H9 (cell line): ENCODE measurements at places on chromosomes 3 and 15. TPM values are rescaled to one million over a fixed set of nuclear protein-coding genes. Genes with fewer than 3 reads are reported as not detected.

The ZNF860 gene
- 2.1 and 2.6 TPM in 2 replicates for total RNA-seq

- no peak for DNase-seq
Observed at GRCh38 chr3:148226246-148226645, 471.5 kb upstream of the AGTR1 start.

DNA sequence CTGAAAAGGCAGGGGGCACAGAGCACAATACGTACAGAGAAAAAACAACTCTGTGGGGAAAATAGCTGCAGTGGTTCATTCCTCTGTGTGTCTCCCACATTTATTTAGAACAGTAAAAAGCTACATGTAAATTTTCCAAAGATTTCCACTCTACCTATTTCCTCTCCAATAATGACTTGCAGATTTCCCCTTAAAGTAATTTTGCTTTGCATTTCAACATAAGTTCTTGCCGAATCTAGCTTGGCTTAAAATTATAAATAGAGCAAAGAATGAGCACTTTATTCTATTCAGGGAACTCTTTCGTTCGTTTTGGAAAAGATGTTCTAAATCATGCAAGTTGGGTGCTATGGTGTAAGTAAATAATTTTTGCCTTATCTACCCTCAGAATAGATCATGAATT lies 58.2 kb upstream of the NR2E3 start:
- DNase-seq: no peak

DNA sequence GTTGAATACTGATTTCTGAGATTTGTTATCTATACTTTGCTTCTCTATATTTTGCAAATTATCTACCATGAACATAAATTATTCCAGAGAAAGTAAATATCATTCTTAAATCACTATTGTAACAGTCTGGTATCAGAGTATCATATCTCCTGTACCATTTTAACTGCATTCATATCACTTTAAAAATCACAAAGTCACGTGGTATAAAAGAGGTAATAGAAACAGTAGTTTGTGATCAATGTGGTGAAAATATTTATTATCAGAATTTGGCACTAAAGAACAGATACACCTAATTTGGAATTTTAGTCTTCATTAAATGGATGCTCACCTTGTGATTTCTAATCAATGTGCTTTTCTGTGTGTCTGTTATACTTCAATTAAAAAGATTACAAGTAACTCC lies 47.8 kb downstream of the P3H2 start:
- no peak for DNase-seq

The KBTBD13 gene
- not detected in 2 replicates for total RNA-seq

DNA sequence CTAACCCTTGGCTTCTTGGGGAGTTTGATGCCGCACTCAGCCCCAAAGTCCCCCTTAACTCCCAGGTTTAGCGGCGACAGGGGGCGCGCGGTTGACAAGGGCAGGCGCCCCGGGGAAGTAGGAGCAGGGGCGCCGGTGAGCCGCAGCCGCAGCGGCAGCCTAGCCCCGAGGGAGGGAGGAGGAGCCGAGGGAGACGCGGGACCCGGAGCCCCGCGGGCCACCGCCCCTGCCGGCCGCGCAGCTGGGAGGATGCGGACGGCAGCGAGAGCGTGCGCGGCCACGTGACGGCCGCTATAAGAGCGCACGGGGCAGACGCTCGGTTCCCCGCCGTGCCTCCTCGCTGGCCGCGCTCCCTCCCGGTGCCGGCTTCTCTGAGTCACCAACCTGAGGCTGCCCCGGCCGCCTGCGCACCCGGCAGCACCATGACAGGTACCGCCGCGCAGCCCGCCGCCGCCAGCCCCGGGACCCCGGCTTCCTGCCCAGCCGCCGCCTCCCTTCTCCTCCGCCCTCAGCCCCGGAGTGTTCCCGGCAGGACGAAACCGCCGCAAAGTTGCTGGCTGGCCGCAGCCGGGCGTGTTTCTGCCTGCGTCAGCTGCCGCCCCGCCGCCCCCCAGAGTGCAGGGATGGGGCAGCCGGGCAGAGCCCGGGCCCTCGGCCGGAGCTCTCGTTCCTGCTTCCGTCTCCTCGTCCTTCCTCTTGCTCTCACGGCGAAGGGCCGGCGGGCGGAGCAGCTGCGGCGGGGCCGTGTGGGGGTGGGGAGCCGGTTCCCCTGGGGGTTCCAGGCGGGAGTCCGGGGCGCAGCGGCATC lies at the start of gene GYG1:
TSS of gene GYG1 (plus strand) at position 322 of the 808 bp plus-strand sequence. CDS start at position 423, 101 bp downstream.
- DNase-seq: peak; percentile 85

DNA sequence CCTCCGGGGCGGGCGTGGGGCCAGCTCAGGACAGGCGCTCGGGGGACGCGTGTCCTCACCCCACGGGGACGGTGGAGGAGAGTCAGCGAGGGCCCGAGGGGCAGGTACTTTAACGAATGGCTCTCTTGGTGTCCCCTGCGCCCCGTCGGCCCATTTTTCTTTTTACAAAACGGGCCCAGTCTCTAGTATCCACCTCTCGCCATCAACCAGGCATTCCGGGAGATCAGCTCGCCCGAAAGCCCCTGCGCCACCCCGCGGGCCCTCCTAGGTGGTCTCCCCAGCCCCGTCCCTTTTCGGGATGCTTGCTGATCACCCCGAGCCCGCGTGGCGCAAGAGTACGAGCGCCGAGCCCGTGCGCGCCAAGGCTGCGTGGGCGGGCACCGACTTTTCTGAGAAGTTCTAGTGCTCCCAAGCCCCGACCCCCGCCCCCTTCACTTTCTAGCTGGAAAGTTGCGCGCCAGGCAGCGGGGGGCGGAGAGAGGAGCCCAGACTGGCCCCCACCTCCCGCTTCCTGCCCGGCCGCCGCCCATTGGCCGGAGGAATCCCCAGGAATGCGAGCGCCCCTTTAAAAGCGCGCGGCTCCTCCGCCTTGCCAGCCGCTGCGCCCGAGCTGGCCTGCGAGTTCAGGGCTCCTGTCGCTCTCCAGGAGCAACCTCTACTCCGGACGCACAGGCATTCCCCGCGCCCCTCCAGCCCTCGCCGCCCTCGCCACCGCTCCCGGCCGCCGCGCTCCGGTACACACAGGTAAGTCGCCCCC lies at the start of gene THBS1:
TSS of gene THBS1 (plus strand) at position 595 of the 757 bp plus-strand sequence. CDS start 779 bp downstream, outside the sequence.
- DNase-seq: peak; percentile 96

DNA sequence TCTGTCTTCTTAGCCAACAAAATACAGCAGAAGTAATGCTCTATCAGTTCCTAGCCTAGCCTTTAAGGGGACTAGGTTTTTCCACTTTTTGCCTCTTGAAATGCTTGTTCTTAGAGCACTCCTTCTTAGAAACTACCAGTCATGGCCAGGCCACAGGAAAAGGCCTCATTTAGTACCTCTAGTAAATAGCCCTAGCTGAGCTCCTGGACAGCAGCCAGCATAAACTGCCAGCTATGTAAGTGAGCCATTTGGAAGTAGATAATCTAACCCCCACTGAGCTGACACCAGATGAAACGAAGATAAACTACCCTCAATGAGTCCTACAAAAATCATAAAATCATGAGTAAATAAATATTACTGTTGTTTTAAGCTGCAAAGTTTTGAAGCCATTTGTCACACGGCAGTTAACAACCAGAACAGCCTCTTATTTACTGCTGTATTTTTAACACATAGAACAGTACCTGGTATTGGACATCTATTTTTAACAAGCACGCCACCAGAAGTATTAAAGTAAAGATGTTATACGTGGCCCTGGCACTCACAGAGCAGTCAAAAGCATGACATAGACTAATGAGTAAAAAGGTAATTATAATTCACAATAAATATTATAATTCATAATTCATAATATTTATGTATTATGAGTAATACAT lies 12.0 kb downstream of the TBC1D5 start:
- no peak for DNase-seq

DNA sequence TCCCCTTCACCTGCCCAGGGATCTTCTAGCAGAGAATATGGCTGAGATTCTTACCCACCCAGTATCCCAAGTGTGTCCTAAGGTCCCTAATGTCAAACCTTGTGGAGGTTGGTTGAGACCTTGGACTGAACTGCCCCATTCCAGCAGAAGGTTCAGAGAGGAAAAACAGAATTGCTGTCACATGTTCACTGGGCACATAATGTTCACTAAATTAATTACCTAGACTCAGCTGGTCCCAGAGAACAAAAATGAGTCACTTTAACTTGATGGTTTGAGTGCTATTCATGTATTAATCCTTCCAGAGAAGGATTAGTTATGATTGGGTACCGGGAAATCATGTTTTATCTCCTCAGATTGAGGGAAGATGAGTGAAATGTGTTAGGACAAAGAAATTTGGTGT lies 171.3 kb upstream of the GADL1 start:
- DNase-seq: no peak

- no peak for DNase-seq
Observed at GRCh38 chr3:162334537-162334936, 837.9 kb downstream of the OTOL1 start.

- peak; percentile 44 for DNase-seq
Observed at GRCh38 chr3:151599103-151599672, 134.5 kb upstream of the AADACL2 start.

The FOXB1 gene
- 3.5 and 3.7 TPM in 2 replicates for total RNA-seq

The SPINK8 gene
- not detected in 2 replicates for total RNA-seq

DNA sequence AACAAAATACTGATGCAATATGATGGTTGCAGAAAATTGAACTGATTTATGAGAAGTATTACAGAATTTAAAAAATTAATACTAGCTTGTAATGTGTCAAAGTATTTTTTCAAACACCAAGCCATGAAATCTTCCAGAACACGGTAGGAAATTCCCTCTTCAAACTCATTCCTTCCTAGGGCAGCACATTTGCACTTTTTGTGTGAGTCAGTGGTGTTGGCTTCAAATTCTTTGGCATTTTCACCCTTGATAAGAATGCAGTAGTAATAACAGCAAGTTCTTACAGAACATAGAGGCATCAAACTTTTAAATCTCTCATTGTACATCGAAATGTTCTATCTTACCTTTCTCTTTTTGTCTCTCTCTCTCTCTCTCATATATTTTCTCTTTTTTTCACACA lies 191.8 kb downstream of the CGGBP1 start:
- DNase-seq: no peak

The CPLX3 gene
- not detected in 2 replicates for total RNA-seq

The C3orf22 gene
- total RNA-seq: not detected in 2 replicates

The TFDP2 gene
- 76.0 and 81.9 TPM in 2 replicates for total RNA-seq

- DNase-seq: no peak
Observed at GRCh38 chr3:42032693-42033349, 58.3 kb upstream of the TRAK1 start.

GRCh38 chr15:93469994-93470393 lies 381.0 kb upstream of the RGMA start:
- peak; percentile 61 for DNase-seq

DNA sequence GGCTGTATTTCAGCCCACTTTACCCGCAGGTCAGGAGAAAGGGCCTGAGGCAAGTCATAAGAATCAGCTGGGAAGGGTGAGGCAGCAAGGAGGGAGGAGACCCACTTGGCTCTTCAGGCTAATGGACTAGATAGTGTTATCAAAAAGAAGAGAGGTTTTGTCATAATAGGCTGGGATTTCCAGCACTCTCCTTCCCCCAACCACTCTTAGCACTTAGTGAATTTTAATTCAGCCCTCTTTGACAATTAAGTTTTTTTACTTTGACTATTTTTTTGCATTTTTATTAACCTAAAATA lies 771 bp downstream of the MPI start:
- no peak for DNase-seq

The KBTBD12 gene
- total RNA-seq: not detected in 2 replicates

The PBRM1 gene
- 70.0 and 74.2 TPM in 2 replicates for total RNA-seq

DNA sequence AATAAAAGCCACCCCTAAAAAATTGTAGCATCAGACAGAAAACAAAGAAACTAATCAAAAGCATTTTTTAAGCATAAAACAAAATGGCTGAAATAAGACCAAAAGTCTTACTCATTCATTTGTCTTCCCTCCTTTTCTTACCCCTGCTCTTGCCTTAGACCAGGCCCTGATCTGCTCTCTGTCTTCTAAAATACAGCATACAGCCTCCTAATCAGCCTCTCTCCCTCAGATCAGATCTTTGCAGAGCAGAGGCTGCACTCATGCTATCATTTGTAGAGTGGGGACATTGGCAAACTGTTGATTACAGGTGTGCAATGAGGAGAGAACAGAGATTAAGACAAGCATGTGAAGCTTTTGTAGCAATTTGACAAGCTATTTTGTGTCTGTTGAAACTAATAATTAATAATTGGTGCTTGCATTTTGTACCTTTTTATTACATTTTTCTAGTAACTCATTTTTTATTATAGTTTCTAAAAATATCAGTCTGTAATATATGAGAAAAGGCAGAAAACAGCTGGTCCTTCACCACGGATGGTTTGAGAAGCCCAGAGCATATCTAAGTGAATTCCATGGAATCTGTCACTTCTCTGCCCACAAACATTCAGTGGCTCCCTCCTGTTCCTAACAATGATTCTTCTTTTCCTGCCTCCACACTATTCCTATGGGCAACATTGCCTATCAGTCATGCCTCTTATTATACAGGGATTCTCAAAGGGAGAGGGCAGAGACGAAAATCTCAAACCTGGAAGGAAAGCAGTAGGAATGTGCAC lies 286.2 kb upstream of the STT3B start:
- no peak for DNase-seq
